CD4-positive, alpha-beta T cell treated with Interleukin-4 for 1 hour (primary cell): ENCODE measurements at places on chromosomes 6 and 20.

DNA sequence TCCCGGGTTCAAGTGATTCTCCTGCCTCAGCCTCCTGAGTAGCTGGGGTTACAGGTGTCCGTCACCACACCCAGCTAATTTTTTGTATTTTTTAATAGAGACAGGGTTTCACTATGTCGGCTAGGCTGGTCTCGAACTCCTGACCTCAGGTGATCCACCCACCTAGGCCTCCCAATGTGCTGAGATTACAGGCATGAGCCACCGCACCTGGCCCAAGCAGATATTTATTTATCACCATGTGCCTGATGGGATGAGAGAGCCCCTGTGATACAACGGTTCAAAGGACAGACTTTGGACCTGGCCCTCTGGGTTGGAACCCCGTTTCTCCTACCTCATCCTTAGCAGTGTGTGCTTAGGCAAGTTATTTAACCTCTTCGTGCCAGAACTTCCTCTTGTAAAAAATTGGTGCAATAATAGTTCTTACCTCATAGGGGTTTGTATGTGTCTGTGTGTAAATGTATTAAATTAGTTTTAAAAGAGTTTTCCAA is 19.2 kb upstream of the STK38 start:
- no peak for DNase-seq

GRCh38 chr6:108694816-108695215 is 134.1 kb downstream of the FOXO3 start:
- no peak for DNase-seq

DNA sequence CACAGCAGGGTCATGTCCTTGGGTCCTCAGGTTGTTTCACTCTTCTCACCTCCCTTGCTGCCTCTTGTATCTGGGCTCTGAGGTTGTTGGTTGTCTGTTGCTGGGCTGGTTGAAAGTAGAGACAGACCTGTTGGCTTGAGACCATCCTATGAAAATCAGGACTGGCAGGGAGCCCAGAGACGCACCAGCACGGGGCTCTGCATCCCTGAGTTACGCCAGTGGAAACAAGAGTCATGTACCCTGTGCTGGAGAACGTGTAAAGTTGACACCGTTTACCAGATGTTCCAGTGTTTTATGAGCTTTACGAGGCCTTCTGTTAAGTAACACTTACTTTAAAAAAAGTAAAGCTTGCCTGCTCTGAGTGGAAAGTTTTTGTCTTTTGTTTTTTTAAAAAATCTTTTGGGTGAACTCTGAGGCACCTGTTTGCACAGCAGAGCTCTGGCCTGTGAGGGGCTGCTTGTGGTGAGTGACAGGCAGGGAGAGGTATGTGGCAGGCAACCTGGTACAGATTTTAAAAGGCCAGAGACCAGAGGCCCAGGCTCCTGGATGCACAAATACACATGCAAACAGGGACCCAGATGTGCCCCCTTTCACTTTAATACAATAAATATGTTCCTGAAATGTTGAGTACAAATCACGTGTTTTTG is 260.0 kb upstream of the SUPT3H start:
- no peak for DNase-seq

- DNase-seq, result no peak
Observed at GRCh38 chr6:48099713-48100587, 11.0 kb downstream of the PTCHD4 start.

GRCh38 chr20:57622201-57622570 is 2.0 kb upstream of the ZBP1 start:
- no peak for DNase-seq

- DNase-seq, result no peak
Observed at GRCh38 chr6:81331526-81331925, 421.0 kb downstream of the TENT5A start.

- DNase-seq, result no peak
Observed at GRCh38 chr6:37503309-37503965, 3.7 kb upstream of the CCDC167 start.

DNA sequence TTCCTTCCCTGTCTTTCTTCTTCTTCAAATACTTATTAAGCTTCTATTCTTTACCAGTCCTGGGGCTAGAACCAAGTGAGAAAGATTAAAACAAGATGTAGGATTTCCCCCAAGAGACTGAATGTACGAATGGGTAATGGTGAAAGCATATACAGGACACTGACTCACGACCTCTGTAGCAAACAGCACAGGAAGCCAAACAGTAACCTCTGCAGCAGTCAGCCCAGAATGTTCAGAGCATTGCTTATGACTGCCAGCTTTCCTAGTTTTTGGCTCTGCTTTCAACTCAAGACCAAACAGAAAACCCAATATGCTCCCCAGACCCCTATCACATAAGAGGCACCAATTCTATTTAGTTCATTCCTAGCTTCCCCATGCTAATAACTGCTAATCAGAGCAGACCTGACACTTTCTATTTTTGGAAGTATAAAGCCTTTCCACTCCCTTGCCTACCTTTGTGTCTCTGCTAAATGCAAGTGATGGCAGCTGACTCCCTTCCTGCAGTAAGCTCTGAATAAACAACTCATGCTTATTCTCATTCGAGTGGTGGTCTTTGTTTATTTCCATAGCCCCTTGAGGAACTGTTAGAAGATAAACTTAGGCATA is 690.6 kb downstream of the EPM2A start:
- no peak for DNase-seq
